Activated naive CD4-positive, alpha-beta T cell treated with anti-CD3 and anti-CD28 coated beads for 36 hours (primary cell): ENCODE measurements at places on chromosomes 7 and 10.

GRCh38 chr7:1531979-1532455, 1.5 kb downstream of the MAFK start:
- DNase-seq = no peak

DNA sequence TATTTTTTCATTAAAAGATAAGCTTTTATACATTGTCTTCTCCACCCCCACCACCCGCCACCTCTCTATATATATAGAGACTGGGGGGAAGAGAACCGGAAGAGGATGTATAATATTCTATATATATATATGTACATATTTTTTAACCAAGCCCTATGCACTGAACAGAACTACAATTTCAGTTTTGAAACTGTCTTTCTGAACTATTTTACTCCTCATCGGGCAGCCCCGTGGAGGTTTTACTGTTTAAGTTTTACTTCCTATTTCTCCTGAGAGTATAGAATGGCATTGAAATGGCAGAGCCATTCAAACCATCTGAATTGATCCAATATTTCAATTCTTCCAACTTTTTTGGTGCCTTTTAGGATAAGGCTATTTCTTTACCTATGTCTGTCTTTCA, 1047.1 kb downstream of the NRG3 start:
- DNase-seq = no peak

DNA sequence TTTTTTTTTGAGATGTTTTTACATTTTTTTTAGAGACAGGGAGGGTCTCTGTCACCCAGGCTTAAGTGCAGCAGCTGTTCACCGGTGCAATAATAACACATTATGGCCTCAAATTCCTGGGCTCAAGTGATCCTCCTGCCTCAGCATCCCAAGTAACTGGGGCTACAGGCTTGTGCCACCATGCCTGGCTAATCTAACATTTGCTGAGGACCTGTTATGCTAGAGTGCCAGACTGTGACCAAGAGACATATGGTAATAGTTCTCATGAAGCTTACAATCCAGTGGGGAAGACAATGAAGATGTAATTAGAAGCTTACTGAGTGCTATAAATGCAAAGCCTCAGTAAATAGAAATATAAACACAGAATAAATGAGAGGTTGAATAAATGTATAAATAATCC, 17.6 kb upstream of the ORC5 start:
- no peak for DNase-seq

- DNase-seq = no peak
Measured at GRCh38 chr7:155930061-155930460, 117.8 kb upstream of the SHH start.

DNA sequence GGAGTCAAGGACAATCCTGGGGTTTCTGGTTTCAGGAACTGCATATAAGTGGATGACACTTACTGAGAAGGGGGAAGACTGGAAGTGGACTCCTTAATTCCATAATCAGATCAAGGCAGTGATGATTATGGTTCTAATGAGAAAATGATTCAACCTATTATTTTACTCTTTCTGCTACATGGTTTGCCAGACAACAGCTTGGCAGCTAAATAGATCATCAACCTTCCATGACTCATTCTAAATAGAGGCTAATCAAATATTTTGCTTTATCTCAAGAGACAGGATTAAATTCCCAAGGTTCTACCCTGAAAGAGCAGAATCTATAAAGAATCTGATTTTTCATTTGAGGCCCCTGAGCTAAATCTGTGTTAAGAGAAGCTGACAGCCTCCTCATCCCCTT, 46.3 kb downstream of the CNNM1 start:
- DNase-seq = no peak

DNA sequence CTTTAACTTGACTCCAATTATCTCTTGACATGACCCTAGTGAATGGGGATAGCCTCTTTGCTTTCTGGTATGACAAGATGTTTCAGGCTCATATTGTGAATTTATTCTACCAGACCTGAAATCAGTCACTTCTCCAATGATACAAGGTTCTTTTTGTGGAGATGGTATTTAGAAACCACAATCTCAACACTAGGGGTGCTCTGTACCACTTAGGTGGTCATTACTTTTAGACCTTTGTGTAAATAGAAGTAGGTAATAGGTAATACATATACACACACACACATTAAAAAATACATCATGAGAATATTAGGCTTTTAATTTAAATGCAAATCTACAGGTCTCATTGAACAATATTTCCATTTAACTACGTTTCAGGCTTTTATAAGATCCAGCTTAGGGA, 199.0 kb upstream of the RHOBTB1 start:
- no peak for DNase-seq

DNA sequence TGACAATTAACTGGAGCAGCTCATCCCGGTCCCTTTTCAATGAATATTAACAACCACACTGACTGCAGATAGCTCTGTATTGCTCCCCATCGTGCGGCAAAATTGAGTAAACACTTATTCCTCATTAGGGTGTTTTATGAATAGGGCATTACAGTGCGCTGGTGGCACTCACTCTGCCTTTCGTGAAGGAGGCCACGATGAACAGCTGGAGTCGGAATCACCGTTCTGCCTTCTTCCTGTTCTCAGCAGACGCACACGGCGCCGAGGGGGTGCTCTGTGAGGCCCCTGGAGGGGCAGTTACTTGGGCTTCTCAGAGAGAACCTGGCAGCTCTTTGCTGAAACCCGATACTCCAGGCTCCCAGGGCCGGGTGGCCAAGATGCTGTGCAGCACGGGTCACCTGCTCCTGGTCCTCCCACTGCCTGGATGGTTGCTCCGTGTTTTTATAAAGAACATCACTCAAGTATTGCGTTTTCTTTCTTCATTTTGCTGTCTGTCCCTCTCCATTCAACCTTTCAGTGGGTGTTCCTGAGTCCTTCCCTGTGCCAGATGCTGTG, 241.9 kb downstream of the GLRX3 start:
- no peak for DNase-seq

GRCh38 chr7:97639036-97639435, 92.8 kb upstream of the TAC1 start:
- no peak for DNase-seq
